ENCODE measurements at places on chromosomes 7 and 10.

GRCh38 chr10:58755677-58756076 lies 243.0 kb downstream of the BICC1 start:
- DNase-seq, result no peak

DNA sequence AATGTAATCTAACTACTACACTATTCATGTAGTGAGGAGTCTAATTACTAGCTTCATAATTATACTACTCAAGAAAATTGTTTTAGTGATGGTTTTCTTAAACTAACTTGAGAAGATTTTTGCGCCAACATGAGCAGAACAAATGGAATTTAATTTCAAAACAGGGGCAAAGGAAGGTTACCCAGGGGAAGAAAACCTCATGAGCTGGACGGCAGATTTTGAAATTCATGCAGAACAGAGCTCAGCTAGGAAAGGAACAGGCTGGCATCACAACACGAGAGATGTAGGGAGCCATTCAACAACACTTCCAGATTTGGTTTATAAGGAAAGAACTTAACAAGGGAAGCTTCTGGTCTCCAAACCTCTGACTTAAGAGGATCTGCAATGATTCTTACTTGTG lies 235.3 kb upstream of the PRKCQ start:
- DNase-seq, result no peak

- DNase-seq, result no peak
Measured at GRCh38 chr7:129494041-129494440, 8.3 kb upstream of the SMKR1 start.

DNA sequence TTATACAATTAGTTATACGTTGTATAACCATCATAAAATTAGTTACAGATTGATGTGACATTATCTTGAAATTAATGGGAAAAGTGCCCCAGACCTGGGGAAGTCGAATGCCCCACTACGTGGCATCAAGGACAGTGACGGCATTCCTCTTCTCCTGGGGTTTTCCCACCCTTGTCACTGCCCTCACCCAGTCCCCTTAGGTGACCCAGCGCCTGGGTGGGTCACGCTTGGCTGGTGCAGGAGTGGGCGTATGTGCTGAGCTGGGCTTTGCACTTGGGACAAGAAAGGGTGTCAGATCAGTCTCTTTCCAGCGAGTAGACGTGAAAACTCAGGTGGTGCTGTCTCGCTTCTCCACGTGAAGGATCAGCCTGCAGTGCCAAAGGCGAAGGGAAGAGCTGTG lies 7.6 kb downstream of the FOXK1 start:
- no peak for DNase-seq

- DNase-seq, result no peak
Measured at GRCh38 chr7:157009778-157010587, 480 bp downstream of the MNX1 start.

DNA sequence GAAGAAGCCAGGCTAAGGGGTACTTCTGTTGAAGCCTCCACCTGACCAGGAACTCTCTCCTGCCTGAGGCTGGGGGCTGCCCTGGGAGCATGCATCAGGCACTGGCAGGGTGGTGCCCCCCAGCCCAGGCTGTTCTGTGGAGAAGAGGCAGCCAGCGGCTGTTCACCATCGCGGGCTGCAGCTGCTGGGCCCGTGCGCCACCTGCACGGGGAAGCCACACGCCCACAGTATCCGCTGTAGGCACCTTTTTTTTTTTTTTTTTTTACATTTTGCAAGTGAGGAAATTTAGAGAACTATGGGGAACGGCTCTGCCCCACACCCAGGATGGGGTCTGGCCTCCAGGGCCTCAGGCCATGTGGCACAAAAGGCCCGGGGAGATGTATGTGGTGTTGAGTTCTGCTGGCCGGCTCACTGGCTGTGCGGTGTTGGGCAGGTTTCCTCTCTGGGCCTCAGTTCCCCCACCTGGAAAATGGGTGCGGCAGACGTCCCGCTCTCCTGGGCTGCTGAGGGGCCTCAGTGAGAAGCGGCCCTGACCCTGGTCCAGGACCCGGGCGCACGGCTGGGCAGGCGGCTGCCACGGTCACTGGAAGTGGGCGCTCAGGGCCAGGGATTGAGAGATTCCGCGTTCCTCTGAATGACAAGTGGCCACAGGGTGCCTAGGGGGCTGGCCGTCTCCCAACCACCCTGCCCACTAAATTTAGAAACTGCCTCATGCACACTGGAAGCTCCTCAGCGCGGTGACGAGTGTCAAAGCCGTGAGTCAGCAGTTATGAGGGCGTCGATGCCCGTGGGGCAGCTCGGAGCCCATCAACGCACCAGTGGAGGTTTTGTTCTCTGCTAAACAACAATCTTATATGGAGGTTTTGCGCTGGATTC lies 8.8 kb upstream of the INTS1 start:
- peak; percentile 39 for DNase-seq

GRCh38 chr10:96371356-96371755 lies 12.6 kb upstream of the OPALIN start:
- DNase-seq, result no peak

GRCh38 chr7:52911326-52911725 lies 124.1 kb upstream of the POM121L12 start:
- no peak for DNase-seq

GRCh38 chr7:27238979-27239386 lies 3.6 kb upstream of the EVX1 start:
- no peak for DNase-seq

DNA sequence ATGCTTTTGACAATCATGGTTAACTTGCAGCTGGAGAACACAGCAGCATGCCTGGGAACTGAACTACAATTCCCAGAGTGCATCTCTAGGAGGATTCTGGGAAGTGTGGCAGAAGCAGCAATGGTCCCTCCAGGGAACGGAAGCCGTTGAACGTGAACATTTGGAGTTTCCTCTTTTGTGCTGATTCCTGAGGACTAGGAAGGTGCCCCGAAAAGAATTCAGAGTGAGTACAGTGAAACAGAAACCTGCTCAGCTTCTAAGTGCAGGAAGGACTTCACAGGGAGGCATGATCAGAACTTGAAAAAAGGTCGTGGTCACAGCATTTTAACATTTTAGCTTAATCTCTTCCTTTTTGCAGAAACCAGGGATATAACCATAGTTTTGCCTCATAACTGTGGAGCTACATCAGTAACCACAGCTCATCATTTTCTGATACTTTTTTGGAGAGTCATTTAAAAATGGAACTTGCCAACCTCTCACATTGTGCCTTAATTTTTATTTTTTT lies at the start of gene NUDT13:
Gene NUDT13, plus strand, starts transcription at position 111 of the 505 bp plus-strand sequence. CDS start 3,911 bp downstream, outside the sequence.
- peak; percentile 61 for DNase-seq

DNA sequence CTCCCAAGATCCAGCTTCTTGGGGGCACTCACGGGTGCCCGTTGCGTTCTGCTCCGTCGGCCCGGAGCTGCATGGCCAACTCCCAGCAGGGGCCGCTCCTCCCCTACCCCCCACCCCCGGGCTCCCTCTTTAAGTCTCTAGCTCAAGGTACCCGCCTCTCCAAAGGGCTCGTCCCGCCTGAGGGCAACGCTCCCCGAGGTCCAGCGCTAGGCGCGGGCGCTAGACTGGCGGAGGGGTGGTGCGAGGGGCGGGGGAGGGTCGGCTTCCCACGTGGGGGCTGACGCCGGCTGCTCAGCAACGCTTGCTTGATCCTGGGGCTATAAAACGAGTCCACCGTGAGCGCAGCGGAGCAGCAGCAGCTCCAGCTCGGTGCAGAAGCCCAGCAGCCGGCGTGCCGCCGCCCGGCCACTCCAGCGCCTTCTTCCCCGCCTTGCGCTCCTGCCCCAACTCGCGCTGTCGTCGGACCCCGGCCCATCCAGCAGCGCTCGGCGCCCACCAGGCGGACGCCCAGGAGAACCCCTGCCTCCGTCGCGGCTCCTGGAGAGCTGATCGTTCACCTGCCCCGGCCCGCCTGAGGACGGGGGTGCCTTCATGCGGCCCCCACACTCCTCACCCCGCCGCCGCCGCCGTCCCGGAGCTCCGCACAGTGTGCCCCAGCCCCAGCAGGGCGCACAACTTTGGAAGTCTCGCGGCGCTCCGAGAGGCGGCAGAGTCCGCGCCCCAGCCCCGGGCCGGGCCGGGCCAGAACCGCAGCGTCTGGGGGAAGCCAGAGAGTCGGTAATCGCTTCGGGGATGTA lies at the start of gene ADRA2A:
Gene ADRA2A, plus strand, starts transcription at position 348 of the 797 bp plus-strand sequence. CDS start 968 bp downstream, outside the sequence.
- peak; percentile 6 for DNase-seq

DNA sequence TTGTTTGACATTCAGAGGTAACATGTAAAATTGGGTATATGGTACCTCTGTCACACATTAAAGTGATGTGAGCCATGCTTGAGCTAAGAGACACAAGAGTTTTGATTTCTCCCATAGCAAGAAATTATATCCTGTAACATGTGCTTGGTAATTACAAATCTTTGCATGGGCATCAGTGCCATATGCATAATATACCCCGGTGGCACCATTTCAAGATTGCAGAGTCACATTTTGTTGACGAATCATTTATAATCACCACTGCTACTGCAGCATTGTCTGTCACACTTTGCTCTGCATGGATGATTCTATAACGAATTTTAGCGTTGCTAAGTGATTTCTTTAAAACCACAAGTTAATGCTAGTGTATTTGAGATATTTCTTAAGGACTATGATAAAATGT lies 443.7 kb upstream of the LRRN3 start:
- no peak for DNase-seq

DNA sequence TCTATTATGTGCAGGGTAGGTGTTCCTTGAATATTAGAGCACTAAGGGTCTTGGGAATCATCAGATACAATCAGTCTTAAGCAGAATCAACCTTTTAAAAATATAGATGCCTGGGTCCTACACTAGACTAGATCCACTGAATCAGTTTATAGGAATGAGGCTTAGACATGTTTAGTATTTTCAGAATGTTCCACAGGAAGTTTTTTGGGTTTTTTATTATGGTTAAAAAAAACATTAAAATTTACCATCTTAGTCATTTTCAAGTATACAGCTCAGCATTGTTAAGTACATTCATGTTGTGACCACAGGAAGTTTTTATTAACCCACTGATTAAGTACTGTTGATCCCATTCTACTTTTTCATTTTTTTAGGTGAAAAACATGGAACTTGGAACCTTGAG lies 135.7 kb downstream of the LCOR start:
- DNase-seq, result no peak

GRCh38 chr10:23063973-23064812 lies 31.2 kb upstream of the MSRB2 start:
- DNase-seq, result no peak

All from SW 1271 (cell line).